ENCODE measurements at places on chromosomes 7 and 10. TPM values are rescaled to one million over a fixed set of nuclear protein-coding genes. Genes with fewer than 3 reads are reported as not detected.

- H3K4me3 ChIP-seq = no peak overlapping the region
- peaks cover 20% of the 10 kb centered on the region for H3K36me3 ChIP-seq
- DNase-seq = no peak
Measured at GRCh38 chr7:139588632-139589031, 65.1 kb downstream of the CLEC2L start.

DNA sequence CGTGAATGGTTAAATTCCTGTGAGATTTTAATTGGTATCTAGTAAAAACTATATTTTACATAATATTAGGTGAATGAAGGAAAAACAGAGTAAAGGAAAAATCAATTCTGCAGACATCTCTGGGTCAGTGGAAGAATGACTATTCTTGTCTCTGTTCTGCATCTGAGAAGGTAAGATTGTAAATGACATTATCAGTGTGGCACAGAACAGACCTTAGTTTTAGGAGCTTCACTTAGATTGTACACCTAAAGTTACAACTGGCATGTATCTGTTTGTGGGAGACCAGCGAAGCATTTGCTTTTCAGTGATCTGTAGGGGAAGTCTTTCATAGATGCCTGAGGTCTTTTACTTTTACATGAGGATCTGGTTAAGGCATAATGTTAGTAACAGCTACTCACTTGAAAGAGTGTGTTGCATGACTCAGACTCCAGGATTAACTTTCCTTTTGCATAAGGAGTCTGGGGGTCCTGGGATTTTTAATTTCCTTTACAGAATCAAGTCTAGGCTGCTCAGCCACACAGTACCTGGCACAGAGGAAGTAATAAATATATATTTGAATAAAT, 56.2 kb downstream of the JMJD1C start:
- peaks cover 23% of the 10 kb centered on the region for H3K4me1 ChIP-seq
- no peak overlapping the region for H3K4me3 ChIP-seq
- H3K36me3 ChIP-seq = no peaks in the 10 kb centered on the region
- H3K27ac ChIP-seq = no peak overlapping the region
- DNase-seq = no peak

GRCh38 chr10:102545997-102546396, 42.2 kb downstream of the SUFU start:
- DNase-seq = no peak
- H3K4me1 ChIP-seq = peaks cover 8% of the 10 kb centered on the region
- H3K27me3 ChIP-seq = no peaks in the 10 kb centered on the region
- peaks cover 4% of the 10 kb centered on the region for H3K36me3 ChIP-seq

GRCh38 chr7:26954951-26955350, 90.6 kb upstream of the SKAP2 start:
- no peak for DNase-seq
- H3K36me3 ChIP-seq = no peaks in the 10 kb centered on the region
- H3K27ac ChIP-seq = no peak overlapping the region
- H3K4me1 ChIP-seq = no peaks in the 10 kb centered on the region

DNA sequence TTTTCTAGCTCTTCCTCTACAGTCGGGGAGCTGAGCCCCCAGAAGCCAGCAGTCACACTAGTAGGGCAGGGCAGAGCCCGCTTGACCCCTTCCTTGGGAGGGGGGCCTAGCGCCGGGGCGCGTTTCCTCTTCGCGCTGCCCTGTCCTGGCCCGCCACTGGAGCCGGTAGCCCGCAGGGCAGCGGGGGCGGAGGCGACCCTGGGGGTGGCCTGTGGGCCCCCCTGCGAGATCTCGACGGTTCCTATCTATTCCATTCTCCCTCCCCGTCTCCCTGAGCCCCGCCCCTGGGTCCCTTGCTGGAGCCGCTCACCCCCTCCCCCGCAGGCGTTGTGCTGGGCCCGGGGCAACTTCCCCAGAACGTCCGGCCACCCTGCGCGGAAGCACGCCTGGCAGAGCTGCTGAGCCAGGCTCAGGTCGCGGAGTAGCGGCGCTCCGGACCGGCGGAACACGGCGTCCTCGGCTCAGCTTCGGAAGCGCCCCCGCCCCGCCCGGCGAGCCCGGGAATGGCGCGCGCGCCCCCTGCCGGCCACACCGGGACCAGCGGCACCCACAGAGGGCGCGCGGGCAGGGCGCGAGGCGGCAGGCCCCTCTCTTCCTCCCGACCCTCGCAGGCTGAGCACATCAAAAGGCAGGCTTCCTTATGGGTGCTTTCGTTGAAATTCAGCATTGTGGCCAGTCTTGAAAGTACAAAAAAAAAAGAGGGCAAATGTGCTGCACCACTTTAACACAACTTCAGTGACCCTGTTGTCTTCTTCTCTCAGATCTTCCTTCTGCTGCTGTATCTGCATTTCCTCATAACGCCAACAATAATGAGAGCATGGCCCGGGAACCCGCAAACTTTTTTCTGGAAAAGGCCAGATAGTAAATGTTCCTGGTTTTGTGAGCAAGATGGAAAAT, 327.6 kb downstream of the TNS3 start:
- H3K27ac ChIP-seq = no peak overlapping the region
- peaks cover 41% of the 10 kb centered on the region for H3K27me3 ChIP-seq
- peaks cover 3% of the 10 kb centered on the region for H3K4me1 ChIP-seq
- no peaks in the 10 kb centered on the region for H3K36me3 ChIP-seq

DNA sequence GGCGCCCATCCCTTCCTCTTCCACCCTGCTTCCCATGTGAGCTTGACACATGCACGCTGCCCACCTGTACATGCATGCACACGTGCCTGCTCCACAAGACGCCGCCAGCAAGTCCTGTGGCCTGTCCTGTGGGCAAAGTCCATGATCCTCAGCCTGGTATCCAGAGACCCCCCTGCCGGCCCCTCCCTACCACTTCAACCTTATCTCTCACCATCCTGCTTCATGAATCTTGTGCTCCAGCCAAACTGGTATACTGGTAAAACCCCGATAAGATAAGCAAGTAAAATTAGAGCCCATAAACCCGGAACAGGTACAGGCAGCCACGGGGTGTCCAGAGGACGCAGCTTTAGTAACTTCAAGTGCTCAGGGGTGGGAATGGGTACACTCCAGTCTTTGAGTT, 11.8 kb upstream of the TBXAS1 start:
- no peak overlapping the region for H3K27ac ChIP-seq
- no peak overlapping the region for H3K4me3 ChIP-seq
- H3K27me3 ChIP-seq = no peaks in the 10 kb centered on the region
- DNase-seq = no peak
- no peaks in the 10 kb centered on the region for H3K36me3 ChIP-seq

DNA sequence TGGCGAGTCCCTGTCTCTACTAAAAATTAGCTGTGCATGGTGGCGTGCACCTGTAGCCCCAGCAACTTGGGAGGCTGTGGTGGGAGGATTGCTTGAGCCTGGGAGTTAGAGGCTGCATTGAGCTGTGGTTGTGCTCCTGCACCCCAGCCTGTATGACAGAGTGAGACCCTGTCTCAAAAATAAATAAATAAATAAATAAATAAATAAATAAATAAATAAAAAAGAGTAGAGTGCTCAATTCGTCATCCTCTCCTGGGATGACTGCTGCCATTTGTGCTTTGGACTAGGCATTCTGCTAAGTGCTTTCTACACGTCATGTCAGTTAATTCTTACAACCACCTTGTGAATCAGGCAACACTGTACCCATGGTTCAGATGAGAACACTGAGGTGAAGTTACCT, 130.6 kb downstream of the DOCK1 start:
- no peak overlapping the region for H3K4me3 ChIP-seq
- no peaks in the 10 kb centered on the region for H3K4me1 ChIP-seq
- no peak overlapping the region for H3K27ac ChIP-seq
- H3K36me3 ChIP-seq = no peaks in the 10 kb centered on the region
- H3K27me3 ChIP-seq = no peaks in the 10 kb centered on the region
- no peak for DNase-seq

- H3K4me1 ChIP-seq = peaks cover 12% of the 10 kb centered on the region
- no peak overlapping the region for H3K27ac ChIP-seq
- peaks cover 5% of the 10 kb centered on the region for H3K36me3 ChIP-seq
- no peak for DNase-seq
- H3K27me3 ChIP-seq = no peaks in the 10 kb centered on the region
Measured at GRCh38 chr10:21980691-21981090, 22.8 kb downstream of the DNAJC1 start.

DNA sequence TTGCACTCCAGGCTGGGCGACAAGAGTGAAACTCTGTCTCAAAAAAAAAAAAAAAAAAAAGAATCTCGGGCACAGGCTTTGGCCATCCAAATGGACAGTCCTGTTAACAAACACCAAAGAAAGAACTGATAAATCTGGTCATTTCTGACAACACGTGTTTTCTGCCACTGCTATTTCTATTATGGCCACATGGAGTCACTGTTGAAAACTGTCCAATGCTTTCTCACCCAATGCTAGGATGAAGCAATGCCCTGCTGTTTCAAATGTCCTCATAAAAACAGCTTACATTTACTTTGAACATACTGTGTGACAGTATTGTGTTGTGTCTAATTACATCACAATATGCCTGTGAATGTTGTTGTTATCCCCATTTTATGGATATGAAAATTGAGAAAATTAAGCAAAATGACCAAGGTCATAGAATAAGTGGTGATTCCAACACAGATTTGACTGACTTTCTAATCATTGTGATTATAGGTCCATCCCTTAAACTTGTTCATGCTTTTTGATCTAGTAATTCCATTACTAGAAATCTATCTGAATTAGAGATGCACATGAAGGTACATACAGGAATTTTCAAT, 19.9 kb upstream of the MAP3K8 start:
- H3K4me3 ChIP-seq = no peak overlapping the region
- no peaks in the 10 kb centered on the region for H3K27me3 ChIP-seq
- H3K27ac ChIP-seq = no peak overlapping the region
- peak; percentile 40 for DNase-seq
- peaks cover 19% of the 10 kb centered on the region for H3K4me1 ChIP-seq
- no peaks in the 10 kb centered on the region for H3K36me3 ChIP-seq

GRCh38 chr10:114095559-114096337, 52.1 kb downstream of the ADRB1 start:
- H3K4me3 ChIP-seq = no peak overlapping the region
- H3K4me1 ChIP-seq = peaks cover 42% of the 10 kb centered on the region
- H3K36me3 ChIP-seq = no peaks in the 10 kb centered on the region
- no peak for DNase-seq

DNA sequence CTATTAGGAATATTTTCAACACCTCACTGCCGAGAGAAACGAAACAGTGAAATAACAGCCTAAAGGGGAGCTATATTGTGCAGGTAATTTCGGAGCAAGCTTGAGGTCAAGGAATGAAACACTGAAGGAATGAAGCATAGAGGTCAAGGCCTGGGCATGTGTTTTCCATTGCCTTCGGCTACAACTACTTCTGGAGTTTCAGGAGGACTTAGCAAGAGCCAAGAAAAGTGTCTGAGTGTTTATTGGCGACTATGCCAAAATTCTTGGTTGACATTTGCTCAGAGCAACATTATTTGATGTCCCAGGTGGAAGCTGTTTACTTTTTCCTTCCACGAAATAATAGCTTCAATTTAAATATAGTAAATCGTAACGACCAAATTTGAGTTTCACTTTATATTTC, 89.6 kb upstream of the IFRD1 start:
- H3K4me1 ChIP-seq = no peaks in the 10 kb centered on the region
- H3K4me3 ChIP-seq = no peak overlapping the region
- no peak overlapping the region for H3K27ac ChIP-seq
- H3K36me3 ChIP-seq = no peaks in the 10 kb centered on the region
- DNase-seq = no peak

DNA sequence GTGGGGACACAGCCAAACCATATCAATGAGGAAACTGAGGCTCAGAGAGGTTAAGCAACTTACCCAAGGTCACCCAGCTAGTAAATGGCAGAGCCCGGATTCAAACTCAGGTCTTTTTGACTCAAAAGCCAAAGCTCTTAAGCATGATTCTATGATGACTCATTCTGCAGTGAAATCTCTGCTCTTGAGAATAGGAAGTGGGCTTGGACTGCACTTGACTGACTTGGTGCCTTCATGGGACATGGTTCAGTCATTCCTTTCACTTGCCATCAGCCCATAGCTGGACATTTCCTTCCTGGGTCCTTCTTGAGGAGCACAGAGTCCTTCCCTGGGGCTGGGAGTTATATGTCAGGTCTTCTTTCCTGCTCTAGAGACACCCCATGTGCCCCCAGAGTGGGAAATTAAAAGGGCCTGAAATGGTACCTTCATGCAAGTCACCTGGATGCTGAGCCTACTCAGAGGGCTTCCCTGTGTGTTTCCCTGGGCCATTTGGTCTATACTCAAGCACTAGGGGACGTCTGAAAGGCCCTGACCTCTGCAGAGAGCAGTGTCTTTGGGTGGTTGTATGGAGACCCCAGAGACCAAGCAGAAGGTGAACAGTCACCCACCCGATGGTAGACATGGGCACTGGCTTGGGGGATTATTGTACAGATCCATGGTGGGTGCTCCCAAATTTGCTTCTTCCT, 62.4 kb upstream of the SDK1 start:
- no peak for DNase-seq
- H3K4me1 ChIP-seq = no peaks in the 10 kb centered on the region
- H3K4me3 ChIP-seq = no peak overlapping the region
- no peak overlapping the region for H3K27ac ChIP-seq

GRCh38 chr7:137834552-137834951, 12.2 kb downstream of the DGKI start:
- peaks cover 3% of the 10 kb centered on the region for H3K36me3 ChIP-seq
- no peak overlapping the region for H3K27ac ChIP-seq
- no peaks in the 10 kb centered on the region for H3K4me1 ChIP-seq

DNA sequence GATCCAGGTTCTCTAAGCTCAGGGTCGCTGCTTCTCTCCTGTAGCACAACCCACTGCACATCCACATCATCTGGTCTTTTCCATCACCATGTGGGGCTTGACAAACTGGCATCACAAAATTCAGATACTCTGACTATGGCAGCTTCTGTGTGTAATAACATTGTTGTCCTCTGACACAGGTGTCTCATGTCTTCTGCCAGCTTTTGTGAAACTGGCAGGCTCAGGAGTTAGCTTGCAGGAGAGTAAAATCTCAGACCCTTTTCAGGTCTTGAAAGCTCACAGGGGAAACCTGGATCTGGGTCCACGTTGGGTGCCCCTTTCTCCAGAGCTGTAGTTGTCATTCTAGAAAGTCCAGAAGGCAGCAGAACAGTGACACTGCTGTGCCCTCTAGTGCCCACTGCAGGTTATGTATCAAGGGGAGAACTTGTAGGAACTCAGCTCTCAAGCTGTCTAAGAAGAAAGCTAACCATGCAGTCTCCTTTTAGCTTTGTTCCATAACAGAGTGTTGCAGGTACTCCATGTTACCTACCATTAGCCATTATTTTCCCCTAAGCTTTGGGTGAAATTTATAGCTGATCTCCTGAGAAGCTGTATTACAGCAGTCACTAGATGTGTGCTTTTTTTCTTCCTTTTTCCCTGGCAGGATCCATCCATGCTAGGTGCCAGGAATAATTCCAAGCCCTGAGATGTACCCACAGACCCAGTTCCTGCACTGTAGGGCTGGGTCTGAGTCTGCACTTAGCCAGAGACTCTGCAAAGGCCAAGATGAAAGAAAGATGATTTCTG, 102.7 kb downstream of the ZNF248 start:
- H3K4me1 ChIP-seq = no peaks in the 10 kb centered on the region
- no peaks in the 10 kb centered on the region for H3K27me3 ChIP-seq
- peak; percentile 4 for DNase-seq
- H3K4me3 ChIP-seq = no peak overlapping the region
- H3K27ac ChIP-seq = no peak overlapping the region
- H3K36me3 ChIP-seq = peaks cover 3% of the 10 kb centered on the region

GRCh38 chr10:113718969-113719822, 32.3 kb upstream of the PLEKHS1 start:
- no peak overlapping the region for H3K4me3 ChIP-seq
- H3K27me3 ChIP-seq = no peaks in the 10 kb centered on the region
- no peak for DNase-seq
- no peak overlapping the region for H3K27ac ChIP-seq

Gene DENND2A
- not detected for total RNA-seq

Gene SPDYE16
- total RNA-seq = 0.23 TPM

Gene POT1
- total RNA-seq = 32.8 TPM

Gene ZMIZ2
- total RNA-seq = 131 TPM

Gene CXCL12
- not detected for total RNA-seq

Gene NMT2
- total RNA-seq = 16.2 TPM

Gene AKR1C8
- not detected for total RNA-seq

Gene DPP6
- not detected for total RNA-seq
